Upper lobe of left lung (tissue), 6 donors: ENCODE measurements at places on chromosomes 5 and 9. TPM values are rescaled to one million over a fixed set of nuclear protein-coding genes. Genes with fewer than 3 reads are reported as not detected.

GRCh38 chr9:35110327-35110761 is 5.3 kb downstream of the ATOSB start:
- H3K4me3 ChIP-seq: no peak overlapping the region
- no peaks in the 10 kb centered on the region for H3K27me3 ChIP-seq
- H3K27ac ChIP-seq: peak overlapping the region; percentile 86
- peaks cover 32% of the 10 kb centered on the region for H3K36me3 ChIP-seq
- H3K4me1 ChIP-seq: peaks cover 55% of the 10 kb centered on the region

GRCh38 chr5:100826133-100826532 is 76.9 kb downstream of the ST8SIA4 start:
- no peaks in the 10 kb centered on the region for H3K27me3 ChIP-seq
- no peaks in the 10 kb centered on the region for H3K36me3 ChIP-seq
- no peak for DNase-seq
- no peak overlapping the region for H3K27ac ChIP-seq
- H3K4me1 ChIP-seq: peaks cover 9% of the 10 kb centered on the region
- no peak overlapping the region for H3K4me3 ChIP-seq

GRCh38 chr5:113240951-113241726 is 193.7 kb downstream of the TSSK1B start:
- H3K4me3 ChIP-seq: no peak overlapping the region
- DNase-seq: no peak

- H3K4me3 ChIP-seq: no peak overlapping the region
- DNase-seq: peak; percentile 48
- no peaks in the 10 kb centered on the region for H3K4me1 ChIP-seq
- no peaks in the 10 kb centered on the region for H3K27me3 ChIP-seq
- H3K36me3 ChIP-seq: no peaks in the 10 kb centered on the region
- H3K27ac ChIP-seq: no peak overlapping the region
These were observed 98.3 kb downstream of the PSD2 start for GRCh38 chr5:139893873-139894272.

DNA sequence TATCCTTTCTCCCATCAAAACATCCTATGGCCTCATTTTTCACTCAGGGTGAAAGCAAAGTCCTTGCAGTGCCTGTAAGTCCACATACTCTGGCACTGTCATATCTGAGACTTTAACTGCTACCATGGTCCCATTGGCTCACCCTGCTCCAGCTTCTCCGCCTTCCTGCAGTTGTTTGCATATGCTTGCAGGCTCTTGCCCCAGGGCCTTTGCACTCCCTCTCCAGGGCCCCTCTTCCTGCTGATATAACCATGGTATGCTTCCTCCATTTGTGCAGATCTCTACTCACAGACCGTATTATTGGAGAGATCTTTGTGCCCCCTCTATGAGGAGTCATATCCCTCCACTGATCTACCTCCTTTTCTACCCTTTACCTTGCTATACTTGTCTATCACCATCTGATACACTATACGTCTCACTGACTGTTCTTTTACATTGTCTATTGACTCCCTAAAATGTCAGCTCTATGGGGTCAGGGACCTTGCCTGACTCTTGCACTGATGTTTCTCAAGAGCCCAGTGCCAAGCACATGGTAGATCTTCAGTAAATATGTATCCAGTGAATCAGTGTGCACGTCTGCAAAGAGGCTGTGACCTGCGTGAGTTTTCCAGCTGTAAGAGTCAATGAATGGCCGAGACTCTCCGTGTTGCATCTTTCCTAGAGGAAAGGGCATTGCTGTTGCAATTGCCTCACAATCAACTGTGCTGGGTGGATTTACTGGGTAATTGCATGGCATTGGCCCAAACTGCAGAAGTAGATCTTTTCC is 81.7 kb upstream of the CPEB4 start:
- no peak overlapping the region for H3K4me3 ChIP-seq
- H3K4me1 ChIP-seq: peaks cover 9% of the 10 kb centered on the region
- H3K27me3 ChIP-seq: no peaks in the 10 kb centered on the region
- no peak for DNase-seq
- H3K36me3 ChIP-seq: no peaks in the 10 kb centered on the region

DNA sequence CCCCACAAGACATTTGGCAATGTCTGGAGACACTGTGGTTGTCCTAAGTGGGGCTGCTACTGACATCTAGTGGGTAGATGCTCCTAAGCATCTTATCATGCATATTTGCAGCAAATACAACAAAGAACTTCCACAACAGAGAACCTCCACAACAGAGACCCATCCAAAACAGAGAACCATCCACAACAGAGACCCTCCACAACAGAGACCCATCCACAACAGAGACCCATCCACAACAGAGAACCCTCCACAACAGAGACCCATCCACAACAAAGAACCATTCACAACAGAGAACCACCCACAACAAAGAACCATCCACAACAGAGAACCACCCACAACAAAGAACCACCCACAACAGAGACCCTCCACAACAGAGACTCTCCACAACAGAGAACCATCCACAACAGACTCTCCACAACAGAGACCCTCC is 32.8 kb downstream of the ARPC5L start:
- DNase-seq: no peak
- H3K4me1 ChIP-seq: no peaks in the 10 kb centered on the region
- H3K27ac ChIP-seq: no peak overlapping the region
- H3K36me3 ChIP-seq: peaks cover 88% of the 10 kb centered on the region
- H3K27me3 ChIP-seq: no peaks in the 10 kb centered on the region

GRCh38 chr5:128736553-128736952 is 198.5 kb upstream of the FBN2 start:
- H3K36me3 ChIP-seq: no peaks in the 10 kb centered on the region
- no peak overlapping the region for H3K4me3 ChIP-seq
- H3K27ac ChIP-seq: no peak overlapping the region
- no peak for DNase-seq
- H3K27me3 ChIP-seq: no peaks in the 10 kb centered on the region

- H3K4me3 ChIP-seq: no peak overlapping the region
- no peaks in the 10 kb centered on the region for H3K36me3 ChIP-seq
- no peak overlapping the region for H3K27ac ChIP-seq
- DNase-seq: no peak
- no peaks in the 10 kb centered on the region for H3K27me3 ChIP-seq
- no peaks in the 10 kb centered on the region for H3K4me1 ChIP-seq
These were observed 149.7 kb downstream of the GCNT1 start for GRCh38 chr9:76608575-76609273.

DNA sequence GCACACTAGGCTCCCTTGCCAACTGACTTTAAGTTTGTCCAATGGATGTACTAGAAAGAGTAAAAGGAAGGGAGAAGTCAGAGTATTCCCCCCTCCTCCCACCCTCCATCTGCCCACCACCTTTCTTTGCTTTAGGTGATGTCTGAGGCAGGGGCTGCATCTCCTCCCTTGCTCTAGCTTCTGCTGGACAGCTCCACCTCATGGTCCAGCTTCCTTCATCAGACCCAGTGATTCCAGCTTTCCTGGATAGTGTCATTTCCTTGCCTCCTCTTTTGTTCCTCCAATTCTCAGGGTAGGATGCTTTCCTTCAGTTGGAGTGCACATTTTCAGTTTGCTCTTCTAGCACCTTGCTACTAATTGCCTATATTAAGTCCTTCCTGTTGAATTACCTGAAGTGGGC is 67.4 kb downstream of the RAD23B start:
- H3K4me1 ChIP-seq: no peaks in the 10 kb centered on the region
- no peak overlapping the region for H3K4me3 ChIP-seq
- H3K27me3 ChIP-seq: no peaks in the 10 kb centered on the region
- no peak for DNase-seq
- H3K36me3 ChIP-seq: no peaks in the 10 kb centered on the region
- H3K27ac ChIP-seq: no peak overlapping the region

- H3K27ac ChIP-seq: peak overlapping the region; percentile 6
- no peak for DNase-seq
- no peak overlapping the region for H3K4me3 ChIP-seq
These were observed 11.0 kb upstream of the TRAF1 start for GRCh38 chr9:120937596-120937995.

- DNase-seq: no peak
- no peaks in the 10 kb centered on the region for H3K4me1 ChIP-seq
- H3K27ac ChIP-seq: no peak overlapping the region
- peaks cover 33% of the 10 kb centered on the region for H3K36me3 ChIP-seq
These were observed 32.7 kb downstream of the FAM13B start for GRCh38 chr5:138000102-138000723.

Gene TMEM232
- total RNA-seq: 8.7 TPM

Gene EQTN
- not detected for total RNA-seq

Gene LCP2
- 43.0 TPM for total RNA-seq

Gene OR1J4
- not detected for total RNA-seq

Gene ECSCR
- total RNA-seq: 21.3 TPM

Gene CTSV
- total RNA-seq: 0.59 TPM

Gene AMACR
- total RNA-seq: 10.0 TPM

Gene NEUROG1
- not detected for total RNA-seq

Gene TMOD1
- 8.8 TPM for total RNA-seq

Gene AGTPBP1
- 65.2 TPM for total RNA-seq
